ENCODE measurements at places on chromosomes 12 and 14. TPM values are rescaled to one million over a fixed set of nuclear protein-coding genes. Genes with fewer than 3 reads are reported as not detected.
A peak's percentile ranks its signal among the peaks of the same experiment; 100 is the strongest.

GRCh38 chr12:124442281-124442680 is 125.1 kb downstream of the NCOR2 start:
- peaks cover 20% of the 10 kb centered on the region for H3K36me3 ChIP-seq
- no peak overlapping the region for H3K4me3 ChIP-seq
- no peak overlapping the region for H3K27ac ChIP-seq
- H3K4me1 ChIP-seq = peaks cover 4% of the 10 kb centered on the region
- no peak for DNase-seq

DNA sequence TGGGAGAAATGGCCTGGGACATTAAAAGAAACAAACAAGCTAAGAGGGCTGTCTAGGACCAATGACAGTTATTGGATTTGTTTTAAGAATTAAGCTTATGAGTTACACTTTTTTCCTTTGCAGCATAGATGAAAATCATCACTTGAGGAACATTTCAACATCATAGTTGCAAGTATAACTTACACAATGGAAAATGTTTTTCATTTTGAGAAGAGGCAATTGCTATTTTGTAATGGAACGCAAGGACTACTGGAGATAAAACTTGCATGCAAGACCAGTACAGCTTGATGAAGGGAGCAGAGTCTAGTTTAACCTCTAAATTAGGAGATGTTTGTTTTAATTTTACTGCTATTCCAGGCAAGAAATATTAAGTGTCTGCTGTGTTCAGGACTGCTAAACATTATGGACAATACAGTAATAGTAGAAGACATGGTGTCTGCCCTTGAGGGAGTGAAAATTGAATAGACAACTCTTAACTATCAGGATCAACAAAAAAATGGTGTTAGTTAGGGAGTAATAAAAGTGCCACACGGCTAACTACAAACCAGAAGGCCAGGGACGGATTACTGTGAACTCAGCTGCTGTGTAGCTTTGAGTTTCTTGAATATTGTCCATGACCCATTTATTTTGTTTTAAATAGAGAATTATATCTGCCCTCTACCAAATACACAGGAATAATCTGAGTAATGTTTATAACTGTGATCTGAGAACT is 374.5 kb downstream of the RAD51B start:
- peaks cover 2% of the 10 kb centered on the region for H3K36me3 ChIP-seq
- H3K4me1 ChIP-seq = peaks cover 3% of the 10 kb centered on the region
- no peak overlapping the region for H3K4me3 ChIP-seq
- H3K27me3 ChIP-seq = no peaks in the 10 kb centered on the region
- H3K27ac ChIP-seq = no peak overlapping the region
- no peak for DNase-seq

GRCh38 chr14:39781466-39781865 is 349.2 kb upstream of the FBXO33 start:
- no peaks in the 10 kb centered on the region for H3K36me3 ChIP-seq
- no peak overlapping the region for H3K4me3 ChIP-seq
- H3K27ac ChIP-seq = no peak overlapping the region
- no peak for DNase-seq
- no peaks in the 10 kb centered on the region for H3K27me3 ChIP-seq
- H3K4me1 ChIP-seq = no peaks in the 10 kb centered on the region

GRCh38 chr12:19896041-19896440 is 456.7 kb downstream of the AEBP2 start:
- H3K27me3 ChIP-seq = no peaks in the 10 kb centered on the region
- H3K4me3 ChIP-seq = no peak overlapping the region
- H3K27ac ChIP-seq = no peak overlapping the region
- peaks cover 7% of the 10 kb centered on the region for H3K4me1 ChIP-seq
- no peaks in the 10 kb centered on the region for H3K36me3 ChIP-seq
- DNase-seq = no peak

TAS2R10 gene
- total RNA-seq = 0.26 TPM

GRCh38 chr12:69511016-69511415 is 40.8 kb downstream of the FRS2 start:
- peaks cover 6% of the 10 kb centered on the region for H3K36me3 ChIP-seq
- peaks cover 23% of the 10 kb centered on the region for H3K4me1 ChIP-seq
- no peak for DNase-seq
- no peak overlapping the region for H3K27ac ChIP-seq

FOXN4 gene
- total RNA-seq = not detected

RAD51B gene
- 29.3 TPM for total RNA-seq

DNA sequence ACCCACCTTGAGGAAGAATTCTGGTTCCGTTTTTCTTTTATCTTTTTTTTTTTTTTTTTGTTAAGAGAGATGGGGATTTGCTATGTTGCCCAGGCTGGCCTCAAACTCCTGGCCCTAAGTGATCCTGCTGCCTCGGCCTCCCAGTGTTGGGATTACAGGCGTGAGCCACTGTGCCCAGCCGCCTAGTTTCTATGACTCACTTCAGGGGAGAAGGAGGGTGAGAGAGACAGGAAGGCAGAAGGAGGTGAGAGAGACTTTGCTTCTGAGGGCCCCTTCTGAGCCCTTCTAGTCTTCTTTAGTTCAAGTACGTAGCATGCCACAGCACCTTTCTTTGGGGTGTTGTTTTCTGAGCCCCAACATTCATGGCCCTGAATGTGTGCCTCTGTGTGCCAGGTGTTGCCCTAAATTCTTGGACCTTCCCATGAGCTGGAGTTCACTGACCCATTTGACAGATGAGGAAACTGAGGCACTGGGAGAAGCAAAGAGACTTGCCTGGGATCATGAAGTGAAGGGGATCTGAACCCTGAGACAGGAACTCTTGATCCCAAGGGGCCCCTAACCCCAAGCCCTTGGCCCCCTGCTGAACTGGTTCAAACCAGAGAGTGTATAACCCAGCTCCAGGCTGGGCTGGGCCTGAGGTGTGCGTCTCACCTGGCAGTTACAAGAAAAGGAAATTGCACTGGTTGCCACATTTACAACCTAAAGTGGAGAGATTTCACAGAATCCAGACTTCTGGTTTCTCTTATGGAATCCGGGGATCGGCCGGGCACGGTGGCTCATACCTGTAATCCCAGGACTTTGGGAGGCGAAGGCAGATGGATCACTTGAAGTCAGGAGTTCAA is 20.8 kb downstream of the SH2B3 start:
- peak overlapping the region; percentile 62 for H3K4me3 ChIP-seq
- peak overlapping the region; percentile 85 for H3K27ac ChIP-seq
- no peak for DNase-seq
- peaks cover 58% of the 10 kb centered on the region for H3K4me1 ChIP-seq

GRCh38 chr14:28931999-28932398 is 165.4 kb downstream of the FOXG1 start:
- H3K4me3 ChIP-seq = no peak overlapping the region
- H3K4me1 ChIP-seq = no peaks in the 10 kb centered on the region
- H3K27me3 ChIP-seq = no peaks in the 10 kb centered on the region
- no peaks in the 10 kb centered on the region for H3K36me3 ChIP-seq
- no peak for DNase-seq

DNA sequence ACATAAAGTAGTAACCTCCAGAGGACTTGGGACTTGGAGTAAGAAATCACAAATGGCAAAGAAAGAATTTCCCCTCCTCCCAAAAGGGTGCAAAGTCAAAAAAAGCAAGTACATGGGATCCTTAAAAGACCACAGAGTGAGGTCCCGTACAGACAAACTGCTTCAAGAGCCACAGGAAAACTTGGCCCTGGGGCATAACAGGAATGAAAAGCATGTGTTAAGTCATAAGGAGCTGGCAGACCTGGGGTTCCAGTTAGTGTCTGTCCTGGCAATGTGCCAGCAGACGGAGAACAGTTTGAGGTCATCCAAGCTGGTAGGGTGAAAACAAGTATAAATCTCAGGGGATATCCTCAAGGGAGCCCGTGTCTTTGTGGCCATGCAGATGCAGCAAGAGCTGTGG is 73.2 kb downstream of the HSD17B6 start:
- H3K4me3 ChIP-seq = no peak overlapping the region
- no peak for DNase-seq
- no peaks in the 10 kb centered on the region for H3K36me3 ChIP-seq
- no peak overlapping the region for H3K27ac ChIP-seq
- peaks cover 9% of the 10 kb centered on the region for H3K4me1 ChIP-seq

GRCh38 chr12:116009805-116010204 is 267.7 kb downstream of the MED13L start:
- DNase-seq = no peak
- H3K4me1 ChIP-seq = no peaks in the 10 kb centered on the region
- H3K4me3 ChIP-seq = no peak overlapping the region
- peaks cover 42% of the 10 kb centered on the region for H3K36me3 ChIP-seq
- H3K27me3 ChIP-seq = no peaks in the 10 kb centered on the region
- H3K27ac ChIP-seq = no peak overlapping the region

GRCh38 chr12:116919247-116919661 is 8.5 kb downstream of the FBXW8 start:
- no peak overlapping the region for H3K27ac ChIP-seq
- H3K27me3 ChIP-seq = peaks cover 5% of the 10 kb centered on the region
- no peak overlapping the region for H3K4me3 ChIP-seq
- no peak for DNase-seq
- H3K36me3 ChIP-seq = peaks cover 32% of the 10 kb centered on the region

Measured in activated CD4-positive, alpha-beta T cell treated with anti-CD3 and anti-CD28 coated beads, Interleukin-2, amount 10 ng/mL, durations not matched to agents 24 days and 14 days (primary cell).